ENCODE measurements at places on chromosomes 4 and X.

GRCh38 chr4:149466446-149466845 lies 349.2 kb downstream of the IQCM start:
- no peak for DNase-seq

DNA sequence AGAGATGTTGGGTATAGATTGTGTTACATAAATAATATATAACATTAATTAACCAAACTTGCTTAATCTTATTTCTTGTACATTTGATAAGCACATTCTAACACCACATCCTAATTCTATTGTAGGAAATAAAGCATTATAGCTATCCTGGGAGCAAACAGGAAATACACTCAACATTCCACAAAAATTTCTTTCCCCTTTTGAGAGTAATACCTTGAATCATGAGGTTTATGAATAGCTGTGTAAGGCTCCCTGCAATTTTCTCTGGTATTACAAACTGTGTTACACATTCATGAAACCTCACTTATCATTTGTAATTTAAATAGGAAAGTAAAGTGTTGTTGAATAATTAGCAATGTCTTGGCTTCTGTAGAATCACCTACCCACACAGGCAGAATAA lies 95.1 kb downstream of the TMEM47 start:
- DNase-seq, result no peak

DNA sequence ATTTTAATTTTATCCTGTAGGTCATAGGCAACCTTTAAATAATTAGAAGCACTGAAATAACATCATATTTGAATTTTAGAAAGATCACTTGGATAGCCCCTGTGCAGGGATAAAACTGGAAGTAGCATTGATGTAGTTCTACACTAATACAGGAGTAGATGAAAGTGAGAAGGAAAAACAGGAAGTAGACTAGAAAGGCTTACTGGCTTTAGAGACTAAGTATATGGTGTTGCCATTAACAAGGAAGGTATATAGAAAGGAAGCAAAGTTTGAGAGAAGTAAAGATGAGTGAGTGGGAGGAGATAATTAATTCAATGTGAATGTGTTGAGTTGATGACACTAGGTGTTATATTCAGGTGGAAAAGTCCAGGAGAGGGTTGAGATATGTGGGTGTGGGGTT lies 73.1 kb upstream of the EPGN start:
- DNase-seq, result no peak

- DNase-seq, result no peak
Measured at GRCh38 chr4:8506373-8507195, 66.0 kb downstream of the TRMT44 start.

GRCh38 chr4:54359919-54360650 lies 131.0 kb downstream of the PDGFRA start:
- no peak for DNase-seq

- no peak for DNase-seq
Measured at GRCh38 chr4:144562019-144562705, 83.8 kb upstream of the HHIP start.

- DNase-seq, result no peak
Measured at GRCh38 chr4:172686021-172686420, 482.6 kb upstream of the GALNT7 start.

GRCh38 chr4:182306792-182307507 lies 63.7 kb downstream of the TENM3 start:
- DNase-seq, result no peak

- no peak for DNase-seq
Measured at GRCh38 chr4:107818301-107818910, 6.3 kb upstream of the SGMS2 start.

GRCh38 chr4:1503583-1504471 lies 97.6 kb upstream of the NKX1-1 start:
- DNase-seq, result no peak

GRCh38 chrX:47091149-47091775 lies 13.0 kb downstream of the RGN start:
- DNase-seq, result no peak

DNA sequence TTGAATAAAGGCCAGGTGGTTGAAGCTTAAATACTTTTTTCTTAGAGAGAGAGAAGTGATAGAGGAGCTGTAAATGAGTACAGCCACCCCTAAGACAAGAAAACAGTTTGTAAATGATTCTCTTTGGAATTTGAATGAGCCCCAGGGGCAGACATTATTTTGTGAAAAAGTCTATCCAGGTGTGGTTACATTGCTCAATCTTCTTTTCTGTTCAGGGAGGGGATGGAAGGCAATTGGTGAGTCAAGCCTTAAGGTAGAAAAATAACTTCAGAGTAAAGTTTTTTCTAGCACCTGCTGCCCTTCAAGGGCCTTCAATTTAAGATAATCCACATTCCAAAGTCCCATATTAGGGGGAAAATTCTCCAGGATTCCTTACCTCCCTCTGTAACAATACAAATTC lies 646.7 kb downstream of the PDHA2 start:
- no peak for DNase-seq

GRCh38 chr4:178309890-178310289 lies 867.7 kb upstream of the AGA start:
- DNase-seq, result no peak

DNA sequence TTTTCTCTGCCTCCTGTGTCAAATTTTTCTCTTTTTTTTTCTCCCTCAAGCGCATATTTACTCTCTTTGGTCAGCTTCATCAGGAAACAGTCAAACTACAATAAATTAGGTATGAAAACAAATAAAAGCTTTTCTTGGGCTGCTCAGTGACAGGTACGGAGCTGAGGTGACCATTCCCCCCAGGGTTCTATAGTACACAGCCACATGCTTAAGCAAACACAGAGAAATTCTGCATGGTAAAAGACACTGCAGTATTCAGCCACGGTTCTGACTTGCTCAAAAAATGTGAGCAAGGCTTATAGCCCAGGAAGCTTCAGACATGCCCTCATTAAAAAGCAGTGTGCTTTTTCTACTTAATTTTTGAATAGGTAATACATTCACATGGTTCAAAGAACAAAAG lies 138.5 kb downstream of the GRIA3 start:
- no peak for DNase-seq

DNA sequence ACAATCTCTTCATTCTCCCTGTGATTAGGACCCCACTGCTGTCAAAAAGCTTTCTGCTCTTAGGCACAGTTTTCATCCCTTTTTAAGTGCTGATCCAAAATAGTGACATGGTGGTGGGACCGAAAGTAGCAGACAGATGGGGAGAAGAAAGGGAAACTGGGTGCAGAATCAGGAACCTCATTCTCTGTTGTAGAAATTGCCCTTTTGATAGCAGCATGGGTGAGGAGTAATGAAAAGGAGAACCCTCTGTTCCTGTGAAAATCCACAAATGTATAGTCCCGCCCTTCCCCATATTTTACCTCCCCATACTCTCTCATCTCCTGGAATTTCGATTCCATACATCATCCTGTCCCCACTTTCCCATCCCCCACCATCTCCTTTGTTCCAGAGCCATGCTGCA lies 126.5 kb downstream of the STIM2 start:
- DNase-seq, result no peak

- no peak for DNase-seq
Measured at GRCh38 chr4:83075311-83076095, 39.0 kb downstream of the PLAC8 start.

- no peak for DNase-seq
Measured at GRCh38 chrX:131671735-131672134, 127.9 kb downstream of the OR13H1 start.

- DNase-seq, result no peak
Measured at GRCh38 chr4:7285244-7286094, 93.1 kb downstream of the SORCS2 start.

DNA sequence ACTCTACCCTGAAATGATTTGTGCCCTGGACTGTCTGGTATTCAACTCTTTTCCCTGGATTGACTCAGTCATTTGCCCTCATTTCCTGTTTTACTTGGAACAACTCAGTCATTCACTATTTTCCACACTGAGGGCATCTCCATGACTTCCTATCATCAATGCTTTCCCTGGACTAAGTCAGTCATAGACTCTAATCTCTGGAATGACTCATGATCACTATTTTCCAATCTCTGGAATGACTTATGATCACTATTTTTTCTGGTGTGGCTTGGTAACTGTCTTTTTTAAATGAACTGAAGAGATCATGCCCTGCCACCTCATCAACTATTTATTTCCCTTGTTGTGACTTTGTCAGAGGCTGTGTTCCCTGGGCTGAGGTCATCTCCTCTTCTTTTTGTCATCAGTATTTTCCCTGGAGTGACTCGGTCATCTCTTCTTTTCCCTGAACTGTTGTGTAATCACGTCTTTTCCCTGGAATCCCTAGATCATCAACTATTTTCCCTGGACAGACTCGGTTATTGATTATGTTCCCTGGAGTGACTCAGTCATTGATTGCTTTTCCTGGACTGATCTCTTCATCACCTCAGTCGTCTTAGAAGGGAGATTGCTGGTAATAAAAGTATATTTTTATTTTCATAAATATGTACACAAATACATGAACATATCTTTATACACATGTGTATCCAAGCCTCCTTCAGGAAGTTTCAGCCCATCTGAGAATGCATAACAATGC lies 327.1 kb upstream of the VCX start:
- no peak for DNase-seq

GRCh38 chr4:81113024-81113423 lies 82.5 kb downstream of the BMP3 start:
- DNase-seq, result no peak

- no peak for DNase-seq
Measured at GRCh38 chrX:29561417-29561816, 653.9 kb upstream of the MAGEB2 start.

- DNase-seq, result no peak
Measured at GRCh38 chr4:168769416-168769815, 240.6 kb downstream of the CBR4 start.

- DNase-seq, result no peak
Measured at GRCh38 chr4:126470862-126471261, 1156.1 kb downstream of the FAT4 start.

GRCh38 chrX:66176134-66176533 lies 12.1 kb downstream of the HEPH start:
- no peak for DNase-seq

- DNase-seq, result no peak
Measured at GRCh38 chr4:38320343-38320695, 343.7 kb upstream of the KLF3 start.

DNA sequence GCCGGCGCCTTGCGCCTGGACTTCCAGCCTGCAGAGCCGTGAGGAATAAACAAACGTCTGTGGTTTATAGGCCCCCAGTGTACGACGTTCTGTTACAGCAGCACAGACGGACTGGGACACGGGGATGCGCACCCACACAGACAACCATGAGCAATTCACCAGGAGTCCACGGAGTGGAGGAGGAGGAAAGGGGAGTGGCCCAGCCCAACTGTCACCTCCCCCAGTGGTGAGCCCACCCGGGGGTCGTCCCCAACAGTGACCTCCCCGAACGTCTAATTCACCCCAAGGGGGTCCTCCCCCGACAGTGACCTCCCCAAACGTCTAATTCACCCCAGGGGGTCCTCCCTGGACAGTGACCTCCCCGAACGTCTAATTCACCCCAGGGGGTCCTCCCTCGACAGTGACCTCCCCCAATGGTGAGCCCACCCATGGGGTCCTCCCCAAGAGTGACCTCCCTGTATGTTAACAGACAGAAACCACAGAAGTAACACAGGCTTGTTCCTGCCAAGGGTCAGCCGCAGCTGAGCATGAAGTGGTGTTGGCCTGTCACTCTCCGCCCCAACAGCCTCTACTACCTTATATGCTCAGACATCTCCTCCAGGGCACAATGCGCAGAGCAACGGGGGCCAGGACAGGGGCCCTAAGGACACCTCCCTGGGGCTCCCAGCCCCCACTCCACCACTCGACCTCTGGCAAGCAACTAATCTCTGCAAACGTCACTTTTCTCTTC lies 6.2 kb downstream of the GAK start:
- DNase-seq, result no peak

DNA sequence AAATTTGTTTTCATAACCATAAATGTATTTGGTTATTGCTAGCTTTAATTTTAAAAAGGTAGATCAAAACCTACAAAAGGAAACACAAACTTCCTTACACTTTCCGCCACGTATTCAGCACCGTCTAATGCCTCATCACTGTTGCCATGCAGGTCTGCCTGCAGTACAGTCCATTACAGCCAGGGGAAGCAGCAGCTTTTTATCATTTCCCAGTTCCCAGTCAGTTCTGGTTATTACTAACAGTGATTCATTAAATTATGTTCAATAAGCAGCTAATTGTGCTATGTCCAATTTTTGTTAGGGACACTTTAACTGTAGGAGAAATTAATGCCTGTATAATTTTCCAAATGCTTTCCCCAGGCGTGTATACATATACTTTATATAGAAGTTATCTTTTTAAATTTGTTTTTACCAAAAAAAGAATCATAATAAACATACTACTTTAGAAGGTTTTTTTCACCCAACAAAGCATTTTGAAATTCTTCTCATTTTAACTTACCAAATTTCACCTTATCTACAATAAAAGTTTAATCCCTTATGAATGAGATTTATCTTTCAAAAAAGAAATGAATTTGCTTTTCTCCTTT lies 93.3 kb downstream of the ANXA3 start:
- peak; percentile 8 for DNase-seq

All from T follicular helper cell (primary cell).